ENCODE measurements at places on chromosomes 7 and 10.

- H3K4me1 ChIP-seq, result peaks cover 30% of the 10 kb centered on the region
- H3K27ac ChIP-seq, result peak overlapping the region; percentile 83
- H3K36me3 ChIP-seq, result peaks cover 39% of the 10 kb centered on the region
- no peak for DNase-seq
These were observed 1.8 kb downstream of the UFSP1 start for GRCh38 chr7:100887516-100888290.

- H3K4me3 ChIP-seq, result no peak overlapping the region
- no peak overlapping the region for H3K27ac ChIP-seq
- no peaks in the 10 kb centered on the region for H3K36me3 ChIP-seq
- no peaks in the 10 kb centered on the region for H3K4me1 ChIP-seq
These were observed 26.2 kb downstream of the FKBP6 start for GRCh38 chr7:73354196-73354595.

DNA sequence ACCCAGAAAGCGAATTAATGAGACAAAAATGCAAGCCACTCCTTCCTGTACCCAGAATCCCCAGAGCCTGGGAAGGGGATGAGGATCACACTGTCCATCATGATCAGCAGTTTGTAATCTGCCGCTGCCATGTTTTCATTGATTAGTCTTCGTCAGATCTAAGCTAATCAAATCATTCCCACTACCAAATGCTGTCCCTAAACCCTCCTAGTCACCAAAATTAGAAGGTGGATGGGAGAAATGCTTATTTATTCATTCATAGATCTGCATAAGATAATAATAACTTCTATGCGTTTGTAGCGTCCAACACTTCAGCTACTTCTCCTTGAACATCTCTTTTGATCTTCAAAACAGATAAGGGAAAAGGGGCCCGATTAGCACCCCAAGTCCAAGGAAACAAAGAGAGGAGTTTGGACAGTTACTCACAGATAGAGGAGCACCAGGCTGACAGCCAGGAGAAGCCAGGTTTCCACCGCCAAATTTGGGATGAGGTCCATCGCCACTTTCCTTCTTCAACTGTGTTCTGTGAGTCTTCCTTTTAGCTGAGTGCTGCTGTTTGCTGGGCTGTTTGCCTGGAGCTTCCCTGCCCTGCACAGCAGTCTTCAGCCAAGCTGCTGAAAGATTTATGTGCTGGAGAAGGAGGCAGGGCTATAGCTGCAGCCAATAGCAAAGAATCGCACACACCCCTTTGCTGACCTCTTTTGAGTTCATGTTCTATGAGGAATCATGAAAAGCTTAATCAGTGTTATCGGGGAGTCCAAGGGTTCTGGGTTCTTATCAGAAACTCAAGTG, at the start of gene CYP3A5:
Gene CYP3A5 (minus strand): TSS at position 597 of the 792 bp plus-strand sequence. CDS start 100 bp downstream, at position 497.
- no peak within 1 kb of the TSS for H3K4me3 ChIP-seq
- H3K27me3 ChIP-seq, result no peaks in the 10 kb centered on the region
- H3K27ac ChIP-seq, result no peak within 1 kb of the TSS
- no peaks in the 10 kb centered on the region for H3K4me1 ChIP-seq

DNA sequence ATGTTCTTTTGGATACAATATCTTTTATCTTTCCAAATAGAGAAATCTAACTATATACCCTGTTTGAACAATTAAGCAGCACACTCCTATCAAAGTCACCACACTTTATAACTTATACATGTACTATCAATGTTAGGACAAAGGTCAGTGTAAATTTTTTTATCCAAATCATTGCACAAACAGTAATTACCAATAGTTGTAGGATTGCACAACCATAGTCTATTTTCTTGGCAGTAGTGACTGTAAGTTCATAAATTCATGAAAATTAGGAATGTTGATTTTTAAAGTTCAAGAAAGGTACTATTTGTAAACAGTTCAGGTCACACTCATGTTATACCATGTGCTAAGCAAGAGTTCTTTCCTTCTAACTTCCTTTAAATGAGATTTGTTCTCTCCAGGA, 9.3 kb downstream of the WNT2 start:
- H3K27ac ChIP-seq, result no peak overlapping the region
- H3K36me3 ChIP-seq, result no peaks in the 10 kb centered on the region
- no peak overlapping the region for H3K4me3 ChIP-seq
- peaks cover 2% of the 10 kb centered on the region for H3K27me3 ChIP-seq
- no peaks in the 10 kb centered on the region for H3K4me1 ChIP-seq

- no peaks in the 10 kb centered on the region for H3K36me3 ChIP-seq
- H3K27ac ChIP-seq, result no peak overlapping the region
- H3K27me3 ChIP-seq, result no peaks in the 10 kb centered on the region
- no peak for DNase-seq
- H3K4me3 ChIP-seq, result no peak overlapping the region
- H3K4me1 ChIP-seq, result no peaks in the 10 kb centered on the region
These were observed 60.3 kb upstream of the C1GALT1 start for GRCh38 chr7:7122033-7122478.

DNA sequence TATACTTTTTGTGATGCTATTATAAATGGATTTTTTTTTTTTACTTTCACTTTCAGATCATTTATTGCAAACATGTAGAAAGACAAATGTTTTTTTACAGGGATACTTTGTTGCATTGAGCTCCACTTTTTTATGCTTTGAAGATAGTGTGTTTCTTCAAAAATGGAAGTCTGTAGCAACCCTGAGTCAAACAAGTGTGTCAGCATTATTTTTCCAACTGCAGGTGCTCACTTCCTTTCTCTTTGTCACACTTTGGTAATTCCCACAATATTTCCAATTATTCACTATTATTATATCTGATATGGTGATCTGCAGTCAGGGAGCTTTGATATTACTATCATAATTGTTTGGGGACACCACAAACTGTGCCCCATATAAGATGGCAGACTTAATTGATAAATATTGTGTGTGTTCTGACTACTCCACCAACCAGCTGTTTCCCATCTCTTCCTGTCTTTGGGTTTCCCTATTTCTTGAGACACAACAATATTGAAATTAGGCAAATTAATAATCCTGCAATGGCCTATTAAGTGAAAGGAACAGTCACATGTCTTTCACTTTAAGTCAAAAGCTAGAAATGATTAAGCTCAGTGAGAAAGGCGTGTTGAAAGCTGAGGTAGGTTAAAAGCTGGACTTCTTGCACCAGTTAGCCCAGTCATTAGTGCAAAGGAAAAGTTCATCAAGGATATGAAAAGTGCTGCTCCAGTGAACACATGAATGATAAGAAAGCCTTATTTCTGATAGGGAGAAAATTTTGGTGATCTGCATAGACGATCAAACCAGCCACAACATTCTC, 231.3 kb upstream of the SH2B2 start:
- H3K27ac ChIP-seq, result no peak overlapping the region
- H3K36me3 ChIP-seq, result no peaks in the 10 kb centered on the region
- no peak overlapping the region for H3K4me3 ChIP-seq
- no peak for DNase-seq

DNA sequence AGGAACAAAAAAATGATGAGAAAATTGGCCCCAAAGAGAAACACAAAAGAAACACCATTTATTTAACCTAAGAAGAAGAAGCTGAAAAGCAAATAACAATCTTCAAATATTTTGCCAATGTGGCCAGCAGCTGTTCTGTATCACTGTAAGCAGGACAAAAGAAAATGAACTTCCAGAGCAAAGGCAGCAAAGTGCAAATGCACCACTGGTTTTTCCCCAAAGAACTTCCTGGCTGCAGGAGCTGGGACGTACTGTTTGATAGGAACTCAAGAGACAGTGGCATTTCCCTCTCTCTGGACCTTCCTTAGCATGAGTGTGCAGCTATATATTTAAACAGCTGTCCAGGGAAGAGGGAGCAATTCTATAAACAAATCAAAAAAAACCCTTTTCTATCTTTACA, 60.4 kb downstream of the RNLS start:
- DNase-seq, result no peak
- no peak overlapping the region for H3K4me3 ChIP-seq
- H3K36me3 ChIP-seq, result no peaks in the 10 kb centered on the region
- no peaks in the 10 kb centered on the region for H3K27me3 ChIP-seq

- peaks cover 31% of the 10 kb centered on the region for H3K4me1 ChIP-seq
- no peak overlapping the region for H3K4me3 ChIP-seq
- no peak overlapping the region for H3K27ac ChIP-seq
- H3K36me3 ChIP-seq, result peaks cover 25% of the 10 kb centered on the region
- H3K27me3 ChIP-seq, result no peaks in the 10 kb centered on the region
These were observed 11.6 kb downstream of the RPS24 start for GRCh38 chr10:78045237-78045636.

- no peaks in the 10 kb centered on the region for H3K36me3 ChIP-seq
- H3K4me1 ChIP-seq, result no peaks in the 10 kb centered on the region
- no peak overlapping the region for H3K27ac ChIP-seq
- DNase-seq, result no peak
- no peak overlapping the region for H3K4me3 ChIP-seq
These were observed 55.4 kb upstream of the RNF32 start for GRCh38 chr7:156585025-156585648.

DNA sequence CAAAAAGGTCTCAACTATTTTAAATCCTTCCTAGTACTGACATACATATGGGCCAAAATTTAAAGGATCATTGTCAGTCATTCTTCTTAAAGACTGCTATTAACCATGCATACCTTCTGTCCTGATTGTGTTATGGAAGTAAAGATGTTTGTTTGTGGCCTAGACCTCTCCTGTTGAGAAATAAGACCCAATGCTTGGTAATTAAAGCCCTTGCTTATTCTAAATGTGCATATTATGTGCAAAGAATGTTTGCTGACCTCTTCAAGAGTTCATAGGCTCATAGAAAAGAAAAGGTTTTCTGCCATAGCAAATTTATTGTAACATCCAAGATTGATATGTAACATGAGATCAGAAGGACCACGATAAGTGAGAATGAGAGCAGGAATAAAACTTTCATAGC, 145.6 kb downstream of the TWIST1 start:
- H3K4me1 ChIP-seq, result no peaks in the 10 kb centered on the region
- DNase-seq, result no peak
- peaks cover 3% of the 10 kb centered on the region for H3K27me3 ChIP-seq
- peaks cover 7% of the 10 kb centered on the region for H3K36me3 ChIP-seq
- H3K4me3 ChIP-seq, result no peak overlapping the region
- no peak overlapping the region for H3K27ac ChIP-seq

GRCh38 chr7:91294639-91295220, 30.5 kb downstream of the FZD1 start:
- no peaks in the 10 kb centered on the region for H3K4me1 ChIP-seq
- no peak overlapping the region for H3K27ac ChIP-seq
- H3K36me3 ChIP-seq, result no peaks in the 10 kb centered on the region
- H3K27me3 ChIP-seq, result peaks cover 3% of the 10 kb centered on the region

- no peaks in the 10 kb centered on the region for H3K4me1 ChIP-seq
- no peak for DNase-seq
- H3K4me3 ChIP-seq, result no peak overlapping the region
- H3K36me3 ChIP-seq, result no peaks in the 10 kb centered on the region
- H3K27ac ChIP-seq, result no peak overlapping the region
- H3K27me3 ChIP-seq, result no peaks in the 10 kb centered on the region
These were observed 218.4 kb upstream of the PPP2R2D start for GRCh38 chr10:131682271-131682962.

DNA sequence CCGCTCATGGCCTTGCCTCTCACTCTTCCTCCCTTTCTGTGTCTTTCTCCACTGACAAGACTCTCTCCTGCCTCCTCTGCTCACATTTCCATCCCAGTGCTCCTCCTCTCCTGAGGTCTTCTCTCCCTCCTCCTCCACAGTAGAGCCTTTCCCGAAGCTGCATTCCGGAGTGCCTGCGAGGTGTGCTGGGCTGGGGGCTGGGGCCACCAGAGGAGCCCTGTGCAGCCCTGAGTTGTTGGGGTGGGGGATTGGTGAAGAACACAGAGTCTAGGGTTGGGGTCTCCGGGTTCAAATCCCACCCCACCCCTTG, 76.4 kb downstream of the ZMIZ1 start:
- H3K4me1 ChIP-seq, result peaks cover 85% of the 10 kb centered on the region
- H3K4me3 ChIP-seq, result no peak overlapping the region
- no peak for DNase-seq
- H3K27me3 ChIP-seq, result no peaks in the 10 kb centered on the region
- no peaks in the 10 kb centered on the region for H3K36me3 ChIP-seq

DNA sequence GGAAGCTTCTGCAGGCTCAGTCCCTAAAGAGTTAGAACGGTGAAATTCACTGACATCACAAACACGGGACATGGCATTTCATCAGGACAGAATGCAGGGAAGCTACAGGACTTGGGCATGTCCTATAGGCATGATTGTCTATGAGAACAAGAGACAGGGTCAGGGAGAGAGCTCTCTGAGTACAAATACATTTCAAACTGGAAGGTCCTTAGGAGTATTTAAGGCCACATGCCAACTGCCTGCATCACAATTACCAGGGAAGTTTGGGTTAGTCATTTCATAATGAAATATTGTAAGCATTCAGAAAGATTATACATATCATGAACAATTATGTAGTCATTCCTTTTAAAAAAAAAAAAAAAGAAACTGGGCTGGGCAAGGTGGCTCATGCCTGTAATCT, 71.3 kb downstream of the CREB3L2 start:
- DNase-seq, result no peak
- peaks cover 15% of the 10 kb centered on the region for H3K36me3 ChIP-seq
- peaks cover 57% of the 10 kb centered on the region for H3K4me1 ChIP-seq
